ENCODE measurements at places on chromosomes 11 and 22.
A peak's percentile ranks its signal among the peaks of the same experiment; 100 is the strongest.

DNA sequence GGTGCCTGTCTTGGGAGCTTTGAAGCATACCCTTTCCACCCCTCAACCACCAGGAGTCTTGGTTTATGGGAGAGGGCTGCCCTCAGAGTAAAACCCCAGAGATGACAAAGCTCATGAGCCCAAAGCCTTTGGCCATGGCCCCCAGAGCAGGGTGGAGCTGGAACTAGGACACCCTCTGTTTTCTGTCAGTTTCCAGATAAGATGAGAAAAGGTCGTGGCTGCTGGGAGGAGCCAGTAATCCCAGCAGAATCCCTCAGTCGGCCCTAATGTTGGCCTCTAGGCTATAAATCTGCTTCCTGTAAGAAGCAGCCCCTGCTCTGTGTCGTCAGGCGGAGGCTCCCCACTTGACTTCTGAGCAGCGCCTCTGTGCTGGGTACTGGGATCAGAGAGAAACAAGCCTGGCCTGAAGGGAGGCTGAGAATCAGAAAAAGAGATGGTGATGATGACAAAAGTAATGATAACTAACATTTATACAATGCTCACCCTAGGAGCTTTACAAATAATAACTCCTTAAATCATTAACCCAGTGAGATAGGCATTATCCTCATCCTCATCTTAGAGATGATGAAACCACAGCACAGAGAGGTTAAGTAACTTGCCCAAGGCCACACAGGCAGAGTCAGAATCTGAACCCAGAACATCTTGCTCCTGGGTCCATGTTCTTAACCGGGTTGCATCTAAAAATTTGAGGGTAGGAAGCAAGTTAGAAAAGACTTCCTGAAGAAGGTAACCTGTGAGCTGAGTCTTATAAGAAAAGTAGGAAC lies 471.4 kb downstream of the SOX6 start:
- DNase-seq: no peak

DNA sequence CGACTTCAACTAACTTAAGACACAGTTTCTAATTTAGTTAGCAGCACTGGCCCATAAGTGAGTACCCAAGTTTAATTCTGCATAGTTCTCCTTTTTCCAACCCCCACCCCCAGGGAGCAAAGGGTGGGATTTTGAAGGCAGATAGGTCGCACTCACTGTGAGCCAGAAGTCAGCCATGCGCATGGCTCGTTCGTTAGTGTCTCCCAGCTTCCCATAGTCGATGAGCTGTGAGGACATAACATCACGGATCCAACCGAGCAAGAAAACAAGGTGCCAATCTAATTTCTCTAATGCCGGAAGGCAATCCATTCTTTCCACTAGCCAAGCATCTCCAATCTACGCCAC lies 577 bp downstream of the MRPL17 start:
- no peak for DNase-seq

DNA sequence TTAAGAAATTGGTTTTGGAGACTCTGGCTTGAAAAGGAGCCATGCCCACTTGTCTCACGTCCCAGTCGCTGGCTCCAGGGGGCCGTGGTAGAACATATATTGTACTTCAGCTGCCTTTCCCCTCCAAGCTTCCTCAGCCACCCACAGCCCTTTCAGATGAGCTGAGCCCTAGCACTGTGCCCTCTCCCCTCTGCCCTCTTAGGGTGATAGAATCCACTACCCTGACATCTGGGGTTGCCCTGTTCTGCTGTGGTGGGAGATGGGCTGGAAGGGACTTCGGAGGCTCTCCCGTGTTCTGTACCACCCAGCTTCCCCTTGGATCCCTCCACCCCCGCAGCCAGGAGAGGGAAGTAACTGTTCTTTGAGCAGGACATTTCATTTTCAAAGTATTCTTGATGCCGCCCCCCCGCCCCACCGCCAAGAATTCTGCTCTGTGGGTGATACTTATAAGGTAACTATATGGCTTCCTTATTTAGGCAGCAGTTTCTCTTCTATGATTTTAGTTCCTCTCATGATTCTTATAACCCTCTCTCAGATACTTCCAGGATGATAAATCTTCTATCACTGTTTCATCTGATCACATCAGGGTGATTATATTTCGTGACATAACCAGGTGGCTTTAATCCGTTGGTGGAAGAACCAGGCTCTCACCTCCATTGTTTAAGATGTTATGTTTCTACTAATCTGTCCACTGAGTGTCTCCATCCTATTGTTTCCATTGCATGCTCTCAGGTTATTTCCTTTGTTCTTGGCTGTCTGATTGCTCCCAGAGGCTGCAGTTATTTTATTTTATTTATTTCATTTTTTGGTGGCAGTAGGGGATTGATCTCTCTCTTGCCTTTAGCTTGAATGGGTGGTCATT lies 24.1 kb downstream of the ZBTB16 start:
- no peak for DNase-seq

- DNase-seq: no peak
Observed at GRCh38 chr11:109071712-109072524, 350.1 kb upstream of the C11orf87 start.

DNA sequence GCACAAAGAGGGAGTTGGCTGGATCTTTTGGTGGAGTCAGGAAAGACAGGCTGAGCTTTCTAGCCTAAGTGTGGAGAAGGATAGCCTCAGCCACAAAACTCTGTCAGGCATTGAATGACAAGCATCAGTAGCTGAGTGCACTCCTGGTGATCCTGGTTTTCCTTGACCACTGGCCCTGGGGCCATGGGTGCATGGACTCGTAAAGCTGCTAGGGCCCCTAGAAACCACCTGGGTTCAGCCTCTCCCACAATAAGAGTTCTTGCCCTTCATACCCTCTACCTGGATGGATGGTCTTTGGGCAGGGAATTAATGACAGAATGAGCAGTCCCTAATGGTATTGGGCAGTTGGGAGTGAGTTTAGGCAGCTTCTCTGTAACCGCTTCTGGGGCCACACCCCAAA lies 22.9 kb downstream of the TUB start:
- no peak for DNase-seq

- DNase-seq: no peak
Observed at GRCh38 chr11:45982656-45983470, 60.4 kb downstream of the LARGE2 start.

- DNase-seq: no peak
Observed at GRCh38 chr22:48157676-48158075, 1395.2 kb downstream of the TBC1D22A start.

GRCh38 chr11:124640666-124641065 lies 18.0 kb downstream of the TBRG1 start:
- DNase-seq: no peak

GRCh38 chr22:20000246-20001081 lies 16.2 kb downstream of the ARVCF start:
- DNase-seq: no peak

DNA sequence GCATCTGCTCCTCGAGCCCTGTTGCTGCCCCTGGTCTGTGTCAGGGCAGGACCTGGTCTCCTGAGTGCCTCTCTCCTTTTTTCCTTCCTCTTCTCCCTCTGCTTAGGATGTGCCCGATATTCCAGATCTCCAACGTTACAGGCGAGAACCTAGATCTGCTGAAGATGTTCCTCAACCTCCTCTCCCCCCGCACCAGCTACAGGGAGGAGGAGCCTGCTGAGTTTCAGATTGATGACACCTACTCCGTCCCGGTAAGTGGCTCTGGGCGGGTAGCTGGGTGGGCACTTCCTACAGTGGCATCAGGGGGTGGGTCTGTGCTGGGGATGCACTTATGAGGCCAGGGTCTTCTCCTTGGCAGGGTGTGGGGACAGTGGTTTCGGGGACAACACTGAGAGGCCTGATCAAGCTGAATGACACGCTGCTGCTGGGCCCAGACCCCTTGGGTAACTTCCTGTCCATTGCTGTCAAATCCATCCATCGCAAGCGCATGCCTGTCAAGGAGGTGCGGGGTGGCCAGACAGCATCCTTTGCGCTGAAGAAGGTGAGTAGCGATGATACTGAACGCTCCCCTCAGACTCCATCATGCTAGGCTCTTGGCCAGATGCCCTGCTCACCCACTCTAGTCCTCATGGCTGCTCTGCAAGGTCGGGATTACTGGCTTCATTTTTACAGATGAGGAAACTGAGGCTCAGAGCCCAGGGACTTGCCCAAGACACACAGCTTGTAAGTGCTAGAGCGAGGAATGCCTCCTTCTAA lies 20.3 kb downstream of the GTPBP1 start:
- DNase-seq: peak; percentile 26

- DNase-seq: no peak
Observed at GRCh38 chr22:48327721-48328120, 1500.0 kb downstream of the BRD1 start.

GRCh38 chr22:32265882-32266767 lies 11.0 kb upstream of the SLC5A4 start:
- DNase-seq: peak; percentile 81

DNA sequence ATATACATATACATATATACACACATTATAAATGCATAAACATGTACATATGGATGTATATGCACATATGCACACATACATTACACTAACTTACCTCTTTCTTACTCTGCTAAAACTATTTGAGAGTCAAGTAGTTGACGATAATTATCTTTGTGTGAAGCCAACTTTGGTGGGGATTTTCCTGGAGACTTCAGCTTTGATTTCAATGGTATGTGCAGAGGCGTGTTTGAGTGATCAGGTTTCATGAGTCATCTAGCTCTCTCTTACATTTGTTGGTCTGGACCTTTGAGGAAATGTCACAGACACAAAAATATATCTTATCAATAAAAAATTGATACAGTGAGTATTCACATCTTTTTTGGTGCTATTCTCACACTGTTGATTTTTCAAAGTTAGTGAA lies 769.1 kb upstream of the LUZP2 start:
- no peak for DNase-seq

DNA sequence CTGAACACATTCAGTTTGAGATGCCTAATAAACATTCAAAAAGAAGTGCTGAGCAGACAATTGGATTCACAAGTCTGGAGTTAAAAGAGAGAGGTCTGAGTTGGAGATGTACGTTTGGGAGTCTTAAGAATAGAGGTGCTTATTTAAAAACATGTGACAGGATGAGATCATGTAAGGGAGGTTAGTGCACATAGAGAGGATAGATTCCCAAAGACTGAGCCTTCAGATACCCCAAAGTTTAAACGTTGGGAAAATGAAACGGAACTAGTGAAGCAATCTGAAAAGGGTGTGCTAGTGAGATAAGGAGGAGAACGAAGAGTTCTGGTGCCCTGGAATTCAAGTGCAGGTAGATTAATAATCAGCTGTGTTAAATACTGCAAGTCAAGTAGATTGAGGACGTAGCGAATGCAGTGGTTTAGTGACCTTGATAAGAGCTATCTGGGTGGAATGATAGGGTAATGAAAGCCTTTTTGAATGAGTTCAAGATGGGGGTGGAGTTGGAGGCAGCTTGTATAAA lies 63.7 kb downstream of the HIPK3 start:
- DNase-seq: no peak

- DNase-seq: no peak
Observed at GRCh38 chr11:96136613-96137298, 206.2 kb downstream of the MAML2 start.

DNA sequence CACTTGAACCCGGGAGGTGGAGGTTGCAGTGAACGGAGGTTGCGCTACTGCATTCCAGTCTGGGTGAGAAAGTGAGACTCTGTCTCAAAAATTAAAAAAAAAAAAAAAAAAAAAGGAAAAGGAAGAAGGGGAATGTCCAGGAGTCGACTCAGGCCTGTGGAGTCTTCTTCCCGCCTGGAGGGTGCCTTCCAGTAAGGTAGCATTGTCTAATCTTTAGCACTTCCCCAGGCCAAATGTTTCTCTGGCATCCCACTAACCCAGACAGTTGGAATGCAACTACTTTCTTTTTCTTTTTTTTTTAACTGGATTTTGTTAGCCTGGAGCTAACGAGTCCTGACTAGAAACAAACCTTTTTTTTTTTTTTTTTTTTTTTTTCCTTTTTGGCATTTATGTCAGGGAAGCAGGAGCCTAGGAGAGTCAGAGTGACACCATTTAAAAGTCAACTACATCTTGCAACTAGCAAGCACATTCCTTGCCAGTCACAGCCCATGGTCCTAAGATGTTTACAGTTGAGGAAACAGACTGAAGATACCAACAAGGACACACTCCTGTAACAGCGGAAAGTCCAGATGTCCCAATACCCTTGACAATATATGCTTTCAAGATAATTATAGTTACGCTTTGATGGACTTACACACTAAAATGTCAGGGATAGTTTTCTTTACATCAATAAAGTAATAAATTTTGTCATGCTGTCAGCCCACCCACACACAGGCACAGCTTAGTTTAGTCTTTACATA lies 10.6 kb downstream of the PLET1 start:
- no peak for DNase-seq

GRCh38 chr11:75524665-75525432 lies 892 bp downstream of the GDPD5 start:
- peak; percentile 66 for DNase-seq

DNA sequence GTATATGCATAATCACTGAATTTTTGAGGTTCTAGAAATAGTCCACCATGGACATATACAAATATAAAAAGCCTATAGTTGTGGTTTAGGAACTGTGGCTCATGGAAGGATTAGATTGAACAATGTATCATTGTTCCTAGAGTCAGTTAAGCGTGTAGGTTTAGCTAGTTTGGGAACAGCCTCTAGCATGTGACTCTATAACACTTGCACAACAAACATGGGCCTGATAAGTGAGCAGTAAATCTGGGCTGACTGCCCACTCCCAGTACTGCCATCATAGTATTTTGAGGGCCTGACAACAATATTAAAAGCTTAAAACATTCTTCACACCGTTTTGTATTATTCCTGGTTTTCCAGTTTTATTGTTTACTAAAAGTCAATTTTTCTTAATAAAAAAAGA lies 47.0 kb downstream of the YAP1 start:
- peak; percentile 84 for DNase-seq
